ENCODE measurements at places on chromosomes 16 and 17. TPM values are rescaled to one million over a fixed set of nuclear protein-coding genes. Genes with fewer than 3 reads are reported as not detected.

Gene CCL1
- total RNA-seq, result not detected

DNA sequence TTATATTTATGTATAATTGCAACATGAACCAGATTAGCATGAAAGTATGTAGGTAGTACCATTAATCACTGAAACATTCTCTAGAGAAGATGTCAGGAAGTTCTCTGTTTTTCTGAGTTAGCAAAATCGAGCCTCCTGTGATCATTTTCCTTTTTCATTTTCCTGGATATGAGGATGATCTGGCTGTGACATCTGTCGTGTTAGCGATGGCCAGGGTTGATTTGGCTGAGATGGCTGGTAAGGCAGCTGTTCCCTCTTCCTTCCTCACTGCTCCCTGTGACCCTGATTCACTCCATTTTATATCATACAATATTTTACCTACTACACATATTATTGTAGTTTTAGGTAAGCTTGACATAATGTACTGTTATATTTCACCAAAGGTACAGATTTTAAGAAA, 10.3 kb downstream of the CNTNAP4 start:
- no peak for DNase-seq
- no peak overlapping the region for H3K4me3 ChIP-seq
- H3K36me3 ChIP-seq, result no peaks in the 10 kb centered on the region
- H3K27ac ChIP-seq, result no peak overlapping the region
- H3K4me1 ChIP-seq, result no peaks in the 10 kb centered on the region
- no peaks in the 10 kb centered on the region for H3K27me3 ChIP-seq

DNA sequence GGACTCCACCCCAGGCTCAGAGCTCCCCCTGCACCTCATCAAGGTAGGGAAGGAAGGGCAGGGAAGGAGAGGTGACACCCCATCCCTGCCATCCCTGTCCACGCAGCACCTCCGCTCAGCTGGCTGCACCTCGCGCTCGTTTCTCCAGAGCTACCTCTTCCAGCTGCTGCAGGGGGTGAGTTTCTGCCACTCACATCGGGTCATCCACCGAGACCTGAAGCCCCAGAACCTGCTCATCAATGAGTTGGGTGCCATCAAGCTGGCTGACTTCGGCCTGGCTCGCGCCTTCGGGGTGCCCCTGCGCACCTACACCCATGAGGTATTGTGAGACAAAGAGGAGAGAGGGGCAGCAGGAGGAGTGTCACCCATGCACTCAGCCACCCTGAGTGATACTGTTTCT, 1.4 kb downstream of the CDK3 start:
- no peaks in the 10 kb centered on the region for H3K27me3 ChIP-seq
- DNase-seq, result peak; percentile 57
- H3K4me1 ChIP-seq, result peaks cover 14% of the 10 kb centered on the region

Gene GPR139
- not detected for total RNA-seq

DNA sequence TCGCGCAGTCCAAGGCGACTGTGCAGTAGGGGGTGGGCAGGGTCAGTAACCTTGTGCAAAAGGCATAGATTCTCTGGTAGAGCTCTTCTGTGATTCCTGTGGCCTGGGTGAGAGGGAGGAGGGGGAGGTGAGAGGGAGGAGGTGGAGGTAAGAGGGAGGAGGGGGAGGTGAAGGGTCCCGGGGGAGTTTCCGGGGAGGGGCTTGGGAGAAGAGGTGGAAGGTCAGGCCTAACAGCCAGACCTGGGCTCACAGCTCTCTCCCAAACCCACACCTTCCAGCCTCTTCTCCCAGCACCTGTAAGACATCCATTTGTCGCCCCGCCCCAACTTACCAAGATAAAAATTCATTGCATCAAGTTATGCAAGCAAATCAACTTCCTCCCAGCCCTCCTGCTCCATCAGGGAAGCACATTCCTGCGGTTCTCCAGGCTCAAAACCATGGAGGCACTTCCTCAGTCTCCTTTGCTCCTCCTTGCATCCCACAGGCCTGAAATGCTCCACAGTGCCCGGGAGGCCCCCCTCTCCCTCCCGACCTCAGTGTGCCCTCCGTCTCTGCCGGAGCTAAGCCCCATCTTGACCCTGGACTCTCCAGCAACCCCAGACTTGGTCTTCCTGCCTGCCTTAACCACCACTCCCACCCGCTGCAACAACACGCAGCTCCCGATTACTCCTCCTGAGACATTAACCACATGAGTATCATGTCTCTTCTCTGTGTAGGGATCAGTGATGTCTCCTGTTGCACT, 30.5 kb downstream of the PIK3R6 start:
- H3K36me3 ChIP-seq, result no peaks in the 10 kb centered on the region
- no peaks in the 10 kb centered on the region for H3K4me1 ChIP-seq
- H3K4me3 ChIP-seq, result no peak overlapping the region

DNA sequence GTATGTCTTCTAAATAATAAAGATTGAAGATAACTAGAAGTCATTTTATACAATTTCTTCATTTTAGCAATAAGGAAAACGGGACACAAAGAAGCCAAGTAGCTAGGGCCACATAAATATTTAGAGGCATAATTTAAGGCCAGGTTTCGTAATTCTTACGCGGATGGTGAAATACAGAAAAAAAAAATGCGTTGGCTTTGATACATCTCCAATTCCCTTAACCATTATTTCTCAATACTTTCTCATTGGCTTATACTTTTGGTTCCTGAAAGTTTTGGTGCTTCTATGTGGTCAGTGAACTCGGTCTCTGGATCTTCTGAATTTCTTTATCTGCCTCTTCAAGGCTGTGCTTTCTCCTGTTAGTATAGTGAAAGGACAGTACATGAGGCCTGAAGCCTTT, 888.1 kb downstream of the KCNJ2 start:
- no peaks in the 10 kb centered on the region for H3K4me1 ChIP-seq
- no peak overlapping the region for H3K27ac ChIP-seq
- no peak overlapping the region for H3K4me3 ChIP-seq
- no peaks in the 10 kb centered on the region for H3K27me3 ChIP-seq
- DNase-seq, result no peak
- H3K36me3 ChIP-seq, result no peaks in the 10 kb centered on the region

Gene LPO
- not detected for total RNA-seq

Gene KCNG4
- total RNA-seq, result not detected

DNA sequence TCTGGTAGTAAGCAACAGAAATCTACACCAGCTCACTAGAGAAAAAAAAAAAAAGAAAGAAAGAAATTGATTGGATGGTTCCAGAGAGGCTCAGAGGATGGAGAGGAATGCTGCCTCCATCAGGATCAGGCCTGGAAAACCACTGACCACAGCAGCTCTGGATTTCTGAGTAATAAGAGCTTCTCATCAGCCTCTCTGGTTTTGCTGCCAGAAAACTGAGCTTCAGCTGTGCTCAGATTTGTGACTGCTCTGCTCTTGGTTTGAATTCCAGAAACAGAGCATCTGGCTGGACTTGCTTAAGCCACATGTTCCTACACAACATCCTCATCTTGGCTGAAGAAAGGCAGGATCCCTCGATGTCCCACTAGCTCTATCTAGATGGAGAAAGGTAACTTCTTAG, 25.9 kb downstream of the IRX6 start:
- no peak overlapping the region for H3K27ac ChIP-seq
- H3K4me3 ChIP-seq, result no peak overlapping the region
- H3K36me3 ChIP-seq, result no peaks in the 10 kb centered on the region
- DNase-seq, result no peak
- no peaks in the 10 kb centered on the region for H3K4me1 ChIP-seq

- no peak for DNase-seq
- H3K4me3 ChIP-seq, result no peak overlapping the region
- H3K27ac ChIP-seq, result no peak overlapping the region
- no peaks in the 10 kb centered on the region for H3K4me1 ChIP-seq
Measured at GRCh38 chr17:46842835-46843234, 8.5 kb upstream of the WNT9B start.
